ENCODE measurements at places on chromosomes 13 and 19. TPM values are rescaled to one million over a fixed set of nuclear protein-coding genes. Genes with fewer than 3 reads are reported as not detected.

- H3K27me3 ChIP-seq = no peaks in the 10 kb centered on the region
- no peaks in the 10 kb centered on the region for H3K4me1 ChIP-seq
- no peak overlapping the region for H3K4me3 ChIP-seq
- no peak overlapping the region for H3K27ac ChIP-seq
Measured at GRCh38 chr19:35470128-35470527, 20.1 kb downstream of the KRTDAP start.

DNA sequence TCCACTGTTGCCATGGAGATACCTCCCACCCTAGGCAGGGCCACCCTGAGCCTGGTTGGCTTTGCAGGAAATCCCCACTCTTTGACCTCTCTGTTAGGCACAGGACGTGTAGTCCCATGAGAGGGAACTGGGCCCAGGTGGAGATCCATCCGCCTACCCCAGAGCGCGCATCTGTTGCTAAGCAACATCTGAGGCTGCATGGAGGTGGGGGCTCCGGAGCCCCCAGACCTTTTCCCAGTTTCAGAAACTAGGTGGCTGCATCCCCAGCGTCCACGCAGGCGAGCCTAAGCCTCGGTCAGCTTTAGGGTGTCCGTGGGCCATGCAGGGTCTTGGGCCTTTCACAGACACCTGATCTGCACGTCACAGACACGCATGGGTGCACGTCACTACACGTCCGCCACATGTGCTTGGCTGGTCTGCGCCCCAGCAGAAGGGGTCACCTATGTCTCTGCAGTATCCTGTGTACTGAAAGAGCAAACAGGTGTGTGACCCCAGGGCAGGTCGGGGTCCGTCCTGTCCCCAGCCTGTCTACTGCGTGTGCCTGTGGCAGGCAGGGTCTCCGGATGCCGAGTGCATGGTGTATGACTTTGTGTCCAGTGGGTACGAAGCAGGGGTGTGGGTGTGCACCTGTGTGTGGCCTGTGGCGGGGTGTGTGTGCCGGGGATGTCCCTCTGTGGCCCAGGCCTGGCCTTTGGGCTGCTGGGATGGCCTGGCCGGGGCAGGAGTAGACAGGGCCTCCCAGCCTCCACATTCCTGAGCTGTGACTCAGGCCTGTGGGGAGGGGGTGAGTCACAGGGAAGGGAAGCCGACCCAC, 4.1 kb upstream of the CIRBP start:
- DNase-seq = peak; percentile 44
- no peak overlapping the region for H3K4me3 ChIP-seq
- H3K27me3 ChIP-seq = no peaks in the 10 kb centered on the region

GRCh38 chr19:50418176-50419021, at the start of gene SPIB:
TSS of gene SPIB (plus strand) at chr19:50418938. CDS start at chr19:50418963, 25 bp downstream.
- peaks cover 39% of the 10 kb centered on the region for H3K36me3 ChIP-seq
- no peak within 1 kb of the TSS for H3K27ac ChIP-seq
- peaks cover 35% of the 10 kb centered on the region for H3K27me3 ChIP-seq
- H3K4me1 ChIP-seq = peaks cover 16% of the 10 kb centered on the region
- no peak within 1 kb of the TSS for H3K4me3 ChIP-seq
- DNase-seq = no peak

DNA sequence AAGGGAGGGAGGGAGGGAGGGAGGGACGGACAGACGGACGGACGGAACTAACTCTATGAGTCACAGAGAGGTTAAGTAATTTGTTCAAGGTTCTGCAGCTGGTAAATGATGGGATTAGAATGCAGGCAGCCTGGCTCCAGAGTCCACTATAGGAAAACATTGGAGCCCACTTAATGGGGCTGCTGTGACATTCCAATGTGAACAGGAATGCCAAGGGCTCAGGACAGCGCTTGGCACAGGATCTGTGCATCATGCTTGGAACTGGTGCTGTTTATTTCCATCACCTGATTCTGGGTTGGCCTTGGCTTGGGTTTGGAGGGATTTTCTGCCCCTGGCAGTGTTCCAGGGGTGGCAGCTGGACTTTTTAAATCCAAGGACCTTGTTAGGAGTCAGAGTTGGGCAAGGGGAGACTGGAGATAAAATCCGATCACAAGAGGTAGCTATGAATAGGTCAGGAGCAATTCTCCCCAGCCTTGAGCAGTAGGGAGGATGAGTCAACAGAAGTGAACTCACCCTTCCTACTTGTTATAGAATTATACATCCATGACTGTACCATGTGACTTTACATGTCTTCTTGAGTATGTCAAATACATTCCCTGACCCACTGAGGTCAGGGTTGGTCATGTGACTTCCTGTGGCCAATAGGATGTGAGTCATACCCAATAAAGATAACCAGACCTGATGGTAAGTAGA, 7.8 kb upstream of the HIF3A start:
- H3K27me3 ChIP-seq = no peaks in the 10 kb centered on the region
- H3K36me3 ChIP-seq = no peaks in the 10 kb centered on the region
- no peak for DNase-seq
- no peak overlapping the region for H3K4me3 ChIP-seq
- H3K4me1 ChIP-seq = no peaks in the 10 kb centered on the region

DNA sequence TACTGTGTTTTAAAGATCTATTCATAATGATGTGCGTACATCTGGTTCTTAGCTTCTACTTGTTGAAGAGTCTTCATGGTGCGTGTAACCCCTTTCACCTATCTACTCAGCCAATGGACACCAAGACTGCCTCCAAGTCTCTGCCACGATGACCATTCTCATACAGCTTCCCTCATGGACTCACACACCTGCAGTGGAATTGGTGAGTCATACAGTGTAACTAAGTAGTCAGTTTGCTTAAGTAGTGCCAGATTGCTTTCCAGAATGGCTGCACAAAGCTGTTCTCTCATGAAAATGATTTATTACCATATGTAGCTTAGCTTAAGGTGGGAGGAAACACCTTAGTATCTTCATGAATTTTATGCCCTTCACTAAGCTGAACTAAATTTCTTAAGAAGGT, 112.3 kb downstream of the AKAP11 start:
- DNase-seq = no peak
- no peaks in the 10 kb centered on the region for H3K27me3 ChIP-seq
- H3K4me1 ChIP-seq = no peaks in the 10 kb centered on the region
- H3K4me3 ChIP-seq = no peak overlapping the region
- no peak overlapping the region for H3K27ac ChIP-seq
- no peaks in the 10 kb centered on the region for H3K36me3 ChIP-seq

DNA sequence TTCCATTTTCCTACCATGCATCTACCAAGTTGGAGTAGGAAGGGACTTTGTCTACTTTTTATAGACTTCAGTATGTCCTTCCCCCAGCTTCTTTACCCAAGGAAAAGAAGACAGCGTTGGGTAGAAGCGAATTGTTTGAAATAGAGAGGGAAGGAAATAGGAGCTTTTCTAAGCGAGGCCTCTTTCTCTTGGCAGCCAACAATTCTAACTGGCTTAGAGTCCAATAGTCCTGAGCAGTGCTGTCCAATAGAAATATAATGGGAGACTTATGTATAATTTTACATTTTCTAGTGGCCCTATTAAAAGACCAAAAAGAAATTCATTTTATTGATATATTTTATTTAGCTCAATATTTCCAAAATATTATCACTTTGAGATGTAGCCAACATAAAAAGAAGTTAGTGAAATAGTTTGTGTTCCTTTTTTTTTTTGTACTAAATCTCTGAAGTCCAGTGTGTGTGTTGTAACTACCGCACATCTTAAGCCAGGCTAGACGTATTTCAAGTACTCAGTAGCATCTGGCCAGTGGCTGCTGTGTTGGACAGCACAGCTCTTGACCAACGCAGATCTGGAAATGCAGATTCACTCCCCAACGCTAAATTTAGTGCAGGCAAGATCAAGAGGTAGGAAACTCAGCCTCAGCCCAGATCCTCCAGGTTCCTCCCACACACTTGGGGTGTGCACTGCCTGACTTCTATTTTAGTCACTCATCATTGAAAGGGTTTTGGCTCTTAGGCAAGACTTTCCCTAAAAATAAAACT, 179.2 kb downstream of the SHISA2 start:
- no peaks in the 10 kb centered on the region for H3K27me3 ChIP-seq
- H3K4me1 ChIP-seq = no peaks in the 10 kb centered on the region
- H3K36me3 ChIP-seq = no peaks in the 10 kb centered on the region
- no peak overlapping the region for H3K27ac ChIP-seq

DNA sequence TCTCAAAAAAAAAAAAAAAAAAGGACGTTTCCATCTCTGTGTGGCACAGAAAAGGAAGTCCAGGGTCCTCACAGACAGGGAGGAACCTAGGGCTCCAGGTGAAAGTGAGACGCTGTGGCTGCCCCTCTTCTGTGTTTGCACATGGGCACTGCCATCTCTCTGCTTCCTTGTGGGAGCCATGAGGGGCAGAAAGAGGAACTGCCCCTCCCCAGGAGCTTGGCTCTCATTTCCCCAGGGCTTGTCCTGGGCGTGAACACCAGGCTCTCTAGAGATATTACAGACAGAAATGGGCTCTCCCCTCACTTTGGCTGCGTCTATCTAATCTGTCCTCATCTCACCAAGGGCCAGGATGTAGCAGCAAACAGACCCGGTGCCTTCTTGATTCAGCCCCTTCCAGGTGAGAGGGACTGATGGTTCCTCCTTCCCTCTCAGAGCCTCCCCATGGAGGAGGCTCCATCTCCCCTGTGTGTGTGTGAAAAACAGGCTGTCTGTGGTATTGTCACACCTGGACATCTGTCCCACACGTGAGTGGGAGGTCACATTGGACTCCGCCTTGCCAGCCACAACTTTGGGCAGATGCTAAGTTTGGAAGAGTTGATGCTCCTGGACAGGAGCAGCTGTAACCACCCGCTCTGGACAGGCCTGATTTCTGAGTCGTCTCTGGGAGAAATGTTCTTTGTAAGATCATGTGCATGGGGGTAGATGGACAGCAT, 840 bp upstream of the LILRA4 start:
- no peaks in the 10 kb centered on the region for H3K36me3 ChIP-seq
- no peak overlapping the region for H3K27ac ChIP-seq
- no peak for DNase-seq
- no peaks in the 10 kb centered on the region for H3K27me3 ChIP-seq
- no peak overlapping the region for H3K4me3 ChIP-seq

- peaks cover 5% of the 10 kb centered on the region for H3K4me1 ChIP-seq
- no peak overlapping the region for H3K4me3 ChIP-seq
- peaks cover 69% of the 10 kb centered on the region for H3K36me3 ChIP-seq
- H3K27me3 ChIP-seq = no peaks in the 10 kb centered on the region
Measured at GRCh38 chr19:38924388-38924787, 6.2 kb downstream of the SARS2 start.

DNA sequence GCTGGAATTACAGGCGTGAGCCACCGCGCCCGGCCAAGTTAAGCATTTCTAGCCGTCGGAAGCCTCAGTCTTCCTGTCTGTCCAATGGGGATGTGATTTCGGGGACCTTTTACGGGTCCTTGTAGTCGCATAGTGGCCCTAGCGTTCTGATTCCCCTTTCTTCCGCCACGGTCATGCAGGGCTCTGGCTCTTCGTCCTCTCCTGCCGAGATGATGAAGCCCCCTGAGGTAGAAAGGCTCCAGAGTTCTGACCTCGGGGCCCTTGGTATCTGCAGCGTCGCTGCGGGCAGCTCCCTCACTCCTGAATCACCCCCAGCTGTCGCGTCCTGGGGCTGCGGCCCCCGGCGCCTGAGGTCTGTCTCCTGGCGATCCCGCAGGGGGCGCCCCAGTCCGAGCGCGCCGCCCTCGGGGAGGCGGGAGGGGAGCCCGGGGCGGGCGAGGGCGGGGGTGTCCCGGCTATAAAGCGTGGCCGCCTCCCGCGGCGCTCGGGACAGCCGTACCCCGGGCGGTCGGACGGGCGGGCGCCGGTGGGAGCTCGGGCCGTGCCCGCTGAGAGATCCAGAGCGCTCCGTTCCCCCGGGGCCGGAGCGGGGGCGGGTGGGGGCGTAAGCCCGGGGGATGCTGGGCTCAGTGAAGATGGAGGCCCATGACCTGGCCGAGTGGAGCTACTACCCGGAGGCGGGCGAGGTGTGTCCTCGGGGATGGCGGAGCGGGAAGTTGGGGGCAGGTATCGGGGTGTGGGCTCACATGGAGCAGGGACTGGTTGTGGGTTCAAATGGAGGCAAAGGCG, at the start of gene FOXA3:
TSS of gene FOXA3 (plus strand) at position 487 of the 789 bp plus-strand sequence. CDS start at position 618, 131 bp downstream.
- peaks cover 39% of the 10 kb centered on the region for H3K27me3 ChIP-seq
- peaks cover 20% of the 10 kb centered on the region for H3K4me1 ChIP-seq
- peaks cover 19% of the 10 kb centered on the region for H3K36me3 ChIP-seq
- peak within 1 kb of the TSS; percentile 99 for H3K4me3 ChIP-seq
- no peak for DNase-seq

GRCh38 chr13:97878431-97879375, 74.8 kb upstream of the IPO5 start:
- no peak overlapping the region for H3K4me3 ChIP-seq
- H3K27ac ChIP-seq = no peak overlapping the region
- no peak for DNase-seq
- H3K4me1 ChIP-seq = no peaks in the 10 kb centered on the region
- H3K36me3 ChIP-seq = no peaks in the 10 kb centered on the region
- no peaks in the 10 kb centered on the region for H3K27me3 ChIP-seq

DNA sequence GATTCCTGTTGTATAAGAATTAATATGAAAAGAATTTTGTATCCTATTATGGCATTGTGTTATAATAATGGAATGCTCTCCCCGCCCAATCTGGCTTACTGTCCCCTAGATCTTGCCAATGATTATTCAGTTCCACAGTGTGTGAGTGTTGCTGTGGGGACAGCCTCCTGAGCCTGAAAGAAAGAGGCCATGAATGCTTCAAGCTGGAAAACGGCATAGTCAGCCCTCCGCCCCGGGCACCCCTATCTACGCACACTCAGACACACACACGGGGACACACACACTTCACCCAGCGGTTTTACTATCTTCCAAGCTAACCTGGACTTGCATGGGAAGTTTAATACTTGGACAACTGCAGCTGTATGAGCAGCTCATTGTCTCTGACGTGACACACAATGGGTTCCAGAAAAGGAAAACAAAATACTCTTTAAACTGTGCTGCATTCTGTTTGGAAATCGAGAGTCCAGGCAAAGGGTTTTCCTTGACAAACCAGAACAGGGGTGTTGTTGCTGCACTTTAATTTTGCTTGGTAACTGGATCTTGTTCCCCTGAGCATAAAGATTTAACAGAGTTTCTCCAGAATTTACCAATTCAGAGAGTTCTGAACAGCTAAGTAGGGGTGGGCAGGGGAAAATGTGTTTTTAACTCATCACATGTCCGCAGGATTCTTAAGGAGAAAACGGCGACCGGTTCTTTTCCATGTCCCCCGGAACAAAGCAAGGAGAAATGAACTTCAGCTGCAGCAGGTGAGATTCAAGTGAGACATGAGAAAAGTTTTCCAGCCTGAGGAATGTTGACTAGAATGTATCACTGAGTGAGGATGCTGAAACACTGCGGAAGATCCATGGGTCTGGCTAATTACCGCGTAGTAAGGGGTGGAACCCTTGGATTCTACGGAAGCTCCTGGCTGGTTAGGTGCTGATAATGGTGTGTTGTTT, 472.9 kb downstream of the FOXO1 start:
- H3K36me3 ChIP-seq = no peaks in the 10 kb centered on the region
- H3K27ac ChIP-seq = peak overlapping the region; percentile 76
- DNase-seq = peak; percentile 51

GRCh38 chr13:37456506-37456905, 142.1 kb downstream of the POSTN start:
- H3K27ac ChIP-seq = no peak overlapping the region
- no peaks in the 10 kb centered on the region for H3K27me3 ChIP-seq
- no peaks in the 10 kb centered on the region for H3K4me1 ChIP-seq
- no peak for DNase-seq
- H3K4me3 ChIP-seq = no peak overlapping the region

- no peak overlapping the region for H3K27ac ChIP-seq
- H3K4me1 ChIP-seq = no peaks in the 10 kb centered on the region
- H3K36me3 ChIP-seq = no peaks in the 10 kb centered on the region
- no peak overlapping the region for H3K4me3 ChIP-seq
Measured at GRCh38 chr13:37956536-37956935, 87.0 kb upstream of the TRPC4 start.

GRCh38 chr13:99214731-99215130, 14.1 kb downstream of the UBAC2 start:
- H3K4me1 ChIP-seq = peaks cover 22% of the 10 kb centered on the region
- no peak overlapping the region for H3K27ac ChIP-seq
- DNase-seq = no peak
- no peak overlapping the region for H3K4me3 ChIP-seq

Gene HSPB6
- 2.8 TPM for total RNA-seq

Gene IGFL1
- not detected for total RNA-seq

Data from spinal cord (tissue), 10 donors.